NCI-H1092 treated with DMSO at 0.1 percent for 48 hours (cell line): ENCODE measurements at places on chromosomes 6 and 20.

GRCh38 chr20:11777387-11778205 is 140.1 kb upstream of the BTBD3 start:
- peak; percentile 81 for DNase-seq

GRCh38 chr20:41531518-41532275 is 86.5 kb downstream of the CHD6 start:
- DNase-seq = no peak

- no peak for DNase-seq
These were observed 4.3 kb upstream of the DCBLD1 start for GRCh38 chr6:117477988-117478852.

GRCh38 chr6:32152769-32153563 is 975 bp upstream of the PPT2 start:
- DNase-seq = no peak

GRCh38 chr6:82086944-82087343 is 160.6 kb downstream of the IBTK start:
- DNase-seq = no peak
